ENCODE measurements at places on chromosomes 11 and 22. TPM values are rescaled to one million over a fixed set of nuclear protein-coding genes. Genes with fewer than 3 reads are reported as not detected.

The DKK3 gene
- 237 TPM for polyA plus RNA-seq

The SAA2 gene
- not detected for polyA plus RNA-seq

The MYO18B gene
- not detected for polyA plus RNA-seq

The BIRC2 gene
- polyA plus RNA-seq, result 60.7 TPM

The APOBEC3B gene
- polyA plus RNA-seq, result 11.9 TPM

The OR10D3 gene
- not detected for polyA plus RNA-seq

The RIMBP3B gene
- polyA plus RNA-seq, result not detected

The OR52N2 gene
- polyA plus RNA-seq, result not detected

The MS4A4A gene
- not detected for polyA plus RNA-seq

The CDKN1C gene
- polyA plus RNA-seq, result 0.38 TPM

The LSP1 gene
- polyA plus RNA-seq, result 0.36 TPM

The C11orf87 gene
- polyA plus RNA-seq, result 0.94 TPM

The BTG4 gene
- 0.33 TPM for polyA plus RNA-seq

The UBQLN3 gene
- not detected for polyA plus RNA-seq

The OR5AS1 gene
- not detected for polyA plus RNA-seq

The APOL4 gene
- polyA plus RNA-seq, result not detected

The ALDH3B1 gene
- 43.4 TPM for polyA plus RNA-seq

The C11orf42 gene
- polyA plus RNA-seq, result 0.16 TPM

The SCN3B gene
- polyA plus RNA-seq, result 0.09 TPM

The CASP4 gene
- 76.3 TPM for polyA plus RNA-seq

The FREY1 gene
- polyA plus RNA-seq, result not detected

The SCGB1D4 gene
- polyA plus RNA-seq, result not detected

The OR51E2 gene
- polyA plus RNA-seq, result not detected

The DGCR6 gene
- polyA plus RNA-seq, result 3.0 TPM

The NXPE4 gene
- not detected for polyA plus RNA-seq

The CDC42BPG gene
- not detected for polyA plus RNA-seq

The MFRP gene
- polyA plus RNA-seq, result not detected

The PIWIL4 gene
- polyA plus RNA-seq, result 1.4 TPM

The SUSD2 gene
- 0.28 TPM for polyA plus RNA-seq

The NNMT gene
- 1,317 TPM for polyA plus RNA-seq

The TNKS1BP1 gene
- polyA plus RNA-seq, result 88.8 TPM

The HEPHL1 gene
- not detected for polyA plus RNA-seq

The CCDC89 gene
- 3.7 TPM for polyA plus RNA-seq

The GRK3 gene
- polyA plus RNA-seq, result 0.20 TPM

The NPTXR gene
- 0.99 TPM for polyA plus RNA-seq

The B3GAT1 gene
- not detected for polyA plus RNA-seq

The GTF2H1 gene
- 61.6 TPM for polyA plus RNA-seq

Measured in GM23248 (cell line).